ENCODE measurements at places on chromosomes 6 and 20.
A peak's percentile ranks its signal among the peaks of the same experiment; 100 is the strongest.

DNA sequence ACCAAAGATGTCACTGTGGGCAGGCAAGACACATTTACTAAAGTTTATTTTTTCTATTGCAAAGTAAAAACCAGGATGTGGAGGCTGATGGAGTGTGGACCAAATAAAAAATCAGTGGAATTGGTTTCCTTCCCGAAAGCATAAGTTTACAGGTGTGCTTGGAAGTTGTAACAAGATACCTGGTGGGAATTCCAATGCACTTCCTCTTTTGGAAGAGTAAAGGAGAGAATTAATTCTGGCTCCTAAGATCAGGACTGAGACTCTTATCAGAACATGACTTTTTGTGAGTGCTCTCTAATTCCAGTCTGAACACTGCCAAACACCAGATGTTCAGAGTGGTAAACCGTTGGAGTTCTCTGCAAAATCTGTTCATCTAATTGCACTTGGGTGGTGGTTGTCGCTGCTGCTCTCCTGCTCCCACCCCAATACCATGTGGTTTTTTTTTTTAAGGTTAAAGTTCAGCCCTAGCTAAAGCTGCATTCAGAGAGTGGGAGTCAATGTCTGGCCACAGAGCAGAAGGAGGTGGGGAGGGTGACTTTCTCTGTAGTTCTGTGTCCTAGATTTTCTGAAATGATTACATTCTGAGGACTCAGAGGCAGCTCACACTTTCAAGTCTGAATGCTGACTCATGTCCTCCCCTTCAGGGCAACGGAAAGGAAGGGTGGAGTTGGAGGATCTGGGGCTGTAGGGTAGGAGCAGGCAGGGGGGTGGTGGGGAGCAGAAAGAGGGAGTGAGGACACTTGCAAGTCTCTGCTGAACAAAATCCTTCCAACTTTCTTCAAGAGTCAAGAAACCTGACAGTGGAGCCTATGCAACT lies 275.8 kb upstream of the PRDM1 start:
- no peak for DNase-seq

GRCh38 chr6:165895421-165896165 lies 232.6 kb upstream of the PDE10A start:
- no peak for DNase-seq

DNA sequence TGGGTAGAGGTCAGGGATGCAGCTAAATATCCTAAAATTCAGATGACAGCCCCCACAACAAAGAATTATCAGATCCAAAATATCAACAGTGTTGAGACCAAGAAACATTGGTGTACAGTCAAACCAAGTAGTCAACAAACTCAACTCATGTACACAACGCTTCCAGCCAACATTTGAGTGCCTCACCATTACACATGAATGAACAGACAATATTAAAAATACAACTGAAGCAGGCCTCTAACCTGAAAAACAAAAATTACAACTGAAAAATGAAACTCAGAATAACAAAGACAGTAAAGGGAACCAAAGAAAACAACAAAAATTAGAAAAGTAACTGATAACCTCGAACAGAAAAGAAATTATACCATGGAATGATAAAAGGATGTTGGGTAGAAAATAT lies 46.2 kb downstream of the HACE1 start:
- DNase-seq, result no peak

- DNase-seq, result no peak
Observed at GRCh38 chr20:52105442-52106422, 85.8 kb downstream of the ZFP64 start.

DNA sequence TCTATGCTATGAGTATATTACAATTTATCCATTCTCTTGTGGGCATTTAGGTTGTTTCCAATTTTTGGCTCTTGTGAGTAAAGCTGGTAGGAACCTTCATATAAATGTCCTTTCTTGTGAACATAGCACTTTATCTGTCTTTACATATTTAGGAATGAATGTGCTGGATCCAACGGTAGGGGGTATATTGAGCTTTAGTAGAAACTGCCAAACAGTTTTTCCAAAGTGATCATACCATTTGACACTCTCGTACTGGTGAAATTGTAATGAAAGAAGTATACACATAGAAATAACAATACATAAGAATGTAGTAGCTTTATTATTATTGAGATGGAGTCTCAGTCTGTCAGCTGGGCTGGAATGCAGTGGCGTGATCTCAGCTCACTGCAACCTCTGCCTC lies 30.9 kb upstream of the ARMH2 start:
- DNase-seq, result no peak

DNA sequence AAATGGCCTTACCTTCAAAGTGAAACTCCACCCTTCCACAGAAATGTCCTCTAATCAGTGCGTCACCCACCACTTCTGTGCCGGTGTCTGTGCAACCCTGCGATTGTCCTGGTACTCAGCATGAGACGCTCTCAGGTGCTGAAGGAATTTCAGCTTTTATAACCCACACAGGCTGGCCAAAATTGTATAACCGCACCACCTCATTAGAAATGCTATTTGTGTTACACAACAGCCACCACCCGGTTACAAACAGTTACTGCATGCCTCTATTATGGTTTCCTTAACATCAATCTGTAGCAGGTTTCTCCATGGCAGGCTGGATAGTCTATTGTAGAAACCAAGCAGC lies 51.5 kb downstream of the SLC23A2 start:
- DNase-seq, result no peak

DNA sequence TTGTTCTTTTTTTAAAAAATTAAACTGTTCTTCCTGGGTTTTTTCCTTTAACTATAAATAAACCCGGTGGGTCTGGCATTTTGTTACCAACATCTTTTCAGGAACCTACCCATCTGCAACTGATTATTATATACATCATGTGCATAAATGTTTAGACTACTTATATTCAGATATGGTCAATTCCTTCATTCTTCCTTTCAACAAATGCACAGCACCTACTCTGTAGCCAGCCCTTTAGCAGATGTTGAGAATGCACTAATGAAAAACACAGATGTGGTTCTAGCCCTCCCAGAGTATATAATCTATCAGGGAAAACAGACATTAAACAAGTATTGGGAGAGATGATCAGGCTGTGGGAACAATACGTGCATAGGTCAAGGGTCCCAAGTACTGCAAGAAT lies 237.1 kb downstream of the UST start:
- DNase-seq, result no peak

DNA sequence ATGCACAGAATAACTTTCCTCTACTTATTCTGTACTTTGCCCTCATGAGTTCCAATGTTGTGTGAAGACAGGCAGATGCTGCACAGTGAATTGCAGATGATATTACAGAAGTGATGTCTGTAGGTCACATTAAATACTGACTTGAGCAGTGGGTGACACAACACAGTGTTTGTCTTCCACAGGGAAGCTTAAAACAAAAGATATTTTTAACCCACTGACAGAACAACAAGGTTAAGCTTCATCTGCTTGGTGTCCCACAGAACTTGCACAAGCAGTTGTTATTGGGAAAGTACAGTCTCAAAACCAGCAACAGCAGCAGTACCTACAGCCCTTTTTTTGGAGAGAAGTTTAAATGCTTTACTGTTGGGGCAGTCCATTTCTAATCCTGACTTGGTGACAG lies 10.5 kb downstream of the SUMO4 start:
- DNase-seq, result no peak

- no peak for DNase-seq
Observed at GRCh38 chr6:54618572-54618971, 228.0 kb upstream of the FAM83B start.

GRCh38 chr6:74280130-74280692 lies 584.2 kb downstream of the CD109 start:
- no peak for DNase-seq

DNA sequence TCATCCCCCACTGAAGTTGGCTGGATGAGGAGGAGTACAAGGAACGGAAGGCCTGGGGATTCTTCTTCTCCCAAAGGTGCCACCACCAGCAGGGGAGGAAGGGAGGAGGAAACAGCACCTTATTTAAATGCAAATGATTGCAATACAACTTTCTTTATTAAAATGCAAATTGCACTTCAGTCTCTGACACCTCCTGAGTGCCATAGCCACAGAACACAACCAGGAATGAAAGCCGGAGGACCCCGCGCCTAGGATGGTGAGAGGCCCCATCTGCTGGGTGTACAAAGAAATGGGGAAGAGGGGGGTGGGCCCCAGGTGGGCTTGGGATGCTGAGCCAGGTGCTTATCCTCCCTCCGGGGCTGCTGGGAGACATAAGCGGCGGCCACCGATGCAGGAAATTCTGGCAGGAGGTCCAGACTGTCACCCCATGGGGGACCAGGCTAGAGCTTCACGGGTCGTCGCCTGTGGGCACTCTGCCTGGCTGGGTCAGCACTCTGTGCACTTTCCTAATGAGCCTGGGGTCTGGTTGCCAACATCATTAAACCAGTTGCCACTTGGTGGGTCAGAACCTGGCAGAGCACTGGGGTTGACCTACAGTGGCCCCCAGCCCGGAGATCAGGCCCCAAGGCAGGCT lies 154.2 kb upstream of the MLN start:
- DNase-seq, result peak; percentile 60

DNA sequence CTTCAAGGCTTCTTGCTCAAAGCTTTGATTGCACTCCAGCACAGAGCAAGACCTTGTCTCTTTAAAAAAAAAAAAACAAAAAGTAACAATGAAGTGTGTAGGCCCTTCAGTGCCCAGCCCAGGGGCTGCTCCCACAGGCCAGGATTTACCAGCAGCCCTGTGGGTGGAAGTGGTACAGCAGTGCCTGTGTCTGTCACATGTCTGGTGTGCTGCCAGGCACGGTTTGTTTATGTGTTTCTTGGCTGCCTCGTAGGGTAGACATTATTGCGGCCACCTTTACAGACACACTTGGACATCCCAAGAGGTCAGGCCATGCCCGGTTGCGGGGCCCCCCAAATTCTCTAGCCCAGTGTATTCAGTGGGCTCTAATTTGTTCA lies 12.7 kb downstream of the DYNLRB1 start:
- peak; percentile 38 for DNase-seq

Measured in posterior cingulate gyrus (tissue), 11 donors.